ENCODE measurements at places on chromosomes 13 and 19. TPM values are rescaled to one million over a fixed set of nuclear protein-coding genes. Genes with fewer than 3 reads are reported as not detected.

DNA sequence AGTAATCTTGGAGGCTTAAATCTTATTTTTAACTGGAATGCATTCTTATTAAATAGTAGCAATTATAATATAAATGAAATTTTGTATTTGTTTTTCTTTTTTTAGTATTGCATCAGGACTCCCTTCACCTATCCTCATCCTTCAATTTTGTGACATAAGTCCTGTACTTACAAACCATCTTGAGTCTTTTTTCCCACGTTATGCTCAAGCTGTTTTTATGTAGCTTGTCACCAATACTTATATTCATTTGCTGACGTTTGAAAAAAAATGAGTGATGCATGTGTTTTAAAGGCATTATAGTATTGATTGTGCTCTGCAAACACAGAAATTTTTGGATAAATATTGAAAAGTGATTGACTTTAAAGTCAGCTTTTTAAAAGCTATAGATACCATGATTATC is 888 bp downstream of the GPR18 start:
- DNase-seq = no peak

- no peak for DNase-seq
These were observed 1.1 kb downstream of the ELF1 start for GRCh38 chr13:41017817-41018601.

DNA sequence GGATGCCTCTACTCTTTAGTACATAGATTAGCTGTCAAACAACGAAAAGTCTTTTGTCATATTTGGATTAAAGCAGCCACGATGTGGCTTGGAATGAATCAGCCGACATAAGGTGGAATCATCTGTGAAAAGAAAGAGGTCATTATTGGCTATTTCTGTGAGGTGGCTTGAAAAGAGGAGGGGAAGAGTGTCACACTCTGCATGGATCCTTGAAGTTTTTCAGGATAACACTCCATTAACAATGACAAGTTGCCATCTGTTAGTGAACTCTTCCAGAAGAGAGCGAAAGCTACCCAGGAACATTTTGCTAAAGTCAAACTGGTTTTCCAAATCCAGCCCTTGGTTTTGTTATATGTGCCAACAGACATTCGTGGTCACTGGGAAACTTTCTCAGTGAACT is 1604.8 kb downstream of the OLFM4 start:
- DNase-seq = no peak

- DNase-seq = no peak
These were observed 23.0 kb downstream of the ATP4B start for GRCh38 chr13:113635048-113635420.

DNA sequence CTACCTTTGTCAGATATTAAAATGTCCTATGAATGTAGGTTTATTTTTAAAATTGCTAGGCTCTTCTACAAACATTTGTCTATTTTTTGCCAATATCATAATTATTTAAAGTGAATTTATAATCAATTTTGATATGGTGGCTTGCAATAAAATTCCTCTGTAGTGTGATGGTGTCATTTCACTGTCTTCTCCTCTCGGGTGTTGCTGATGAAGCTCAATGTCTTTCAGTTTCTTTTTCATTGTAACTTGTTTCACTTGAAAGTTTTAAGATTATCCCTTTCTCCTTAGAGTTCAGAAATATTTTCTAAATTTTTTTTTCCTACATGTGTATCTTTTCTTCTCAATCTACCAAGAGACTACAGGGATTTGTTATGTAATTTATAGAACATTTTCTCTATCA is 267.1 kb upstream of the EDNRB start:
- no peak for DNase-seq

GRCh38 chr13:69292789-69293425 is 814.7 kb upstream of the ATXN8OS start:
- no peak for DNase-seq

DNA sequence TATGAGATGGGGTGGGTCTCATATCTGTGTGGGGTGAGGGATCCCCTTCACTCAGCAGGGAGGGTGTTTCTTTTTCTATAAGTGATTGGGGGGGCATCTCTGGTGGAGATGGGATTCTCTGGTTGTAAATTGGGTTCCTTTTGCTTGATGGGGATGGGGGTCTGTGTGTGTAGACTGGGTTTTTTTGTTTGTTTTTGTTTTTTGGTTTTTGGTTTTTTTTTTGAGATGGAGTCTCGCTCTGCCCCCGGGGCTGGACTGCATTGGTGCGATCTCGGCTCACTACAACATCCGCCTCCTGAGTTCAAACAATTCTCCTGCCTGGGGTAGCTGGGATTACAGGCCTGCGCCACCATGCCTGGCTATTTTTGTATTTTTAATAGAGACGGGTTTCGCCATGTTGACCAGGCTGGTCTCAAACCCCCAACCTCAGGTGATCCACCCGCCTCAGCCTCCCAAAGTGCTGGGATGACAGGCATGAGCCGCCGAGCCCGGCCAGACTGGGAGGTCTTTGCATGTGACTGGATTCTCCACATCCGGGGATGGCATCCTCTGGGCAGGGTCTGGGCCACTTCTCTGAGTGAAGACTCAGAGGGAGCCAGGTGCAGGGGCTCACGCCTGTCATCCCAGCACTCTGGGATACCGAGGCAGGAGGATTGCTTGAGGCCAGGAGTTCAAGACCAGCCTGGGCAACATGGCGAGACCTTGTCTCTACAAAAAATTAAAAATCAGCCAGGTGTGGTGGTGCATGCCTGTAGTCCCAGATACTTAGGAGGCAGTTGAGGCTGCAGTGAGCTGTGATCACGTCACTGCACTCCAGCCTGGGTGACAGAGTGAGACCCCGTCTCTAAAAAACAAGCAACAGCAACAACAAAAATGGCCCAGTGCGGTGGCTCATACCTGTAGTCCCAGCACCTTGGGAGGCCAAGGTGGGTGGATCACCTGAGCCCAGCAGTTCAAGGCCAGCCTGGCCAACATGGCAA is 799 bp downstream of the MYBPC2 start:
- DNase-seq = no peak

GRCh38 chr19:21202865-21203494 is 61.1 kb downstream of the ZNF431 start:
- DNase-seq = peak; percentile 63

DNA sequence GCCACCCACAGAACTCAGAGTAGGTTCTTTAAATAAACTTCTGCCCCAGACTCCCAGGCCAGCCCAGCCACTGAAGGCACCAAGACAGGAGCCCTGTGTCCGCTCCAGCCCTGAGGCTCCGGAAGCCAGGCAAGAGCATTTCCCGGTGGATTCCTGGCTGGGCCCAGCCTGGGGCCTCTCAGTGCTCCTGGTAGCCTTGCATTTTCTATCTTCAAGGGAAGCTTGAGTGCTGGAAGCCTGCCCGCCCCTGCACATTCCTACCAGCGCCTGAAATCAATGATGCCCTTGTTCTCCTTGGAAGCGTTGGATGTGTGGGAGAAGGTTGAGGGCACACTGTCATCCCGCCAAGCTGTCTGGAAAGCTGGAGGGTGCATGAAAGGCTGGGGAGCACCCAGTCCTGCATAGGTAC is 70.3 kb downstream of the ALOX5AP start:
- no peak for DNase-seq

- DNase-seq = no peak
These were observed 5.1 kb upstream of the ZNF77 start for GRCh38 chr19:2949939-2950285.

DNA sequence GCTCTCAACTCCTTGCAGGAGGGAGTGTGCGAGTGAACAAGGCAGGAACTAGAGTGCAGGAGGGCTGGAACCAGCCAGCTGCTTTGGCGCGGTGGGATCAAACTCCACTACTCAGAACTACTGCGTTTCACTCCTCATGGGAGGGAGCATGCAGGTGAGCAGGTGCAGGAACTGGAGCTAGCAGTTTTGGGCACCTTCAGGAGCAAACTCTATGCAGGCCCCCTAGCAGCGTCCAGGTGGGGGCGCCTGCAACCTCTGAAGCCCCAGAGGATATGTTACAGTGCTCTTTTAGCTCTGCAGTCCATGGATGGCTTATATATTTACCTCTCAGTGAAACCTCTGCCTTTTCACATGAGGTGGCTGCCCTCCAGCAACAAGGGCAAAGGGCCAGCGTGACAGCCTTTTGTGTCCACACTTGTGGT is 1303.4 kb downstream of the PCDH9 start:
- DNase-seq = peak; percentile 72

- no peak for DNase-seq
These were observed 11.4 kb downstream of the PIAS4 start for GRCh38 chr19:4018775-4019504.

- DNase-seq = no peak
These were observed 28.4 kb upstream of the UQCRFS1 start for GRCh38 chr19:29241324-29241723.

GRCh38 chr19:30095171-30095570 is 153.1 kb downstream of the URI1 start:
- DNase-seq = no peak

- DNase-seq = no peak
These were observed 71.2 kb upstream of the GTF3A start for GRCh38 chr13:27353166-27353583.

The SYNGR4 gene
- not detected for total RNA-seq

The SMIM44 gene
- total RNA-seq = not detected

The TMEM91 gene
- 5.3 TPM for total RNA-seq

The KASH5 gene
- 0.19 TPM for total RNA-seq

The IL4I1 gene
- total RNA-seq = 0.67 TPM

The PINLYP gene
- total RNA-seq = 9.2 TPM

The SMG9 gene
- 34.0 TPM for total RNA-seq

Measured in H1 (cell line).